ENCODE measurements at places on chromosomes 3 and 15.

DNA sequence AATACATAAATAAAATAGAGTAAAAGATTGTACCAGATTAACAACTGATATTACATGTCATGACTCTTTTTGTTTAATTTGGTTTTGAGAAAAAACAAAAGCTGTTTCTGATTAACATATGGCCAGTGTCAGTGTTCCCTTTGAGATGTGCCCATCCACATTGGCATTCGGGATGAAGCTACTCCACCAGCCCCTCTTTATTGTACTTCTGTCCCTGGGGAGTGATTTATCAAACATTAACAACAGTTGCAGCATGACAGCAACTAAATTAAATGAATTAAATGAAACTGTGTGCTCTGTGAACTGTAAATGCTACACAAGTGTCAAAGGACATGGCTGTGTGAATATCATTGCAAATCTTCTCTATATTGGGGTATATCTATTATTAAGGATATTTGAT is 25.9 kb upstream of the MTMR10 start:
- DNase-seq: no peak

DNA sequence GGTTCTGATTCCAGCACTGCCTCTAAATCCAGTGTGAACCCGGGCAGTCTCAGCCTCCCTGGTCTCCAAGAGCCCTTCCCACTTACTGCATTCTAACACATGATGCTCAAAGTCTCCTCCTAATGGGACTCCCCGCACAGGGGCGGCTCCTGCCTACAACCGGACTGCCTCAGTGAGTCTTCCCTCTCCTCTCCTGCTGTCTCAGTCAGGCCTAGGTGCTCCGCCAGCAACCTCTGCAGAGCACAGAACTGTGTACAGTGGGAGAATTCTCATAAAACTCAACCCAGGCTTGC is 28.9 kb downstream of the TBC1D2B start:
- DNase-seq: no peak

GRCh38 chr3:172274906-172275305 is 173.3 kb downstream of the GHSR start:
- no peak for DNase-seq

- DNase-seq: no peak
Measured at GRCh38 chr3:5202222-5202621, 14.7 kb downstream of the EDEM1 start.

GRCh38 chr15:89628806-89629715 is 26.2 kb downstream of the KIF7 start:
- DNase-seq: no peak

DNA sequence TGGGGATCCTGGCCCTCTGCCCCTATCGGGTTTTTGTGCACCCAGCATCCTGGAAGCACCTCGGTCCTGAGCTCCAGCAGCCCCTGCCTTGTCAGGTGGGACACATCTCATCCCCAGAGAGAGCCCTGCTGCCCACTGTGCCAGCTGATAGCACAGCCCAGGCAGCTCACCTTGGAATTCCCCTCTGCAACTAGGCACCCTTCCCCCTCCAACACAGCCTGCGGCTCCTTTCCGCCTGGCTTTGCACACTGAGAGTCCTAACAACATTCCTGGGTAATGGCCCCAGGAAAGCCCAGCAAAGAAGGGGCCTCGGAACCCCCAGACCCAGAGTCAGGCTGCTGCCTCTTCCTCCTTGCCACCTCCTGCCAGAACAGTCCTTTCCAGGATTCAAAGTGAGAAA is 5.9 kb downstream of the HCN4 start:
- DNase-seq: no peak

DNA sequence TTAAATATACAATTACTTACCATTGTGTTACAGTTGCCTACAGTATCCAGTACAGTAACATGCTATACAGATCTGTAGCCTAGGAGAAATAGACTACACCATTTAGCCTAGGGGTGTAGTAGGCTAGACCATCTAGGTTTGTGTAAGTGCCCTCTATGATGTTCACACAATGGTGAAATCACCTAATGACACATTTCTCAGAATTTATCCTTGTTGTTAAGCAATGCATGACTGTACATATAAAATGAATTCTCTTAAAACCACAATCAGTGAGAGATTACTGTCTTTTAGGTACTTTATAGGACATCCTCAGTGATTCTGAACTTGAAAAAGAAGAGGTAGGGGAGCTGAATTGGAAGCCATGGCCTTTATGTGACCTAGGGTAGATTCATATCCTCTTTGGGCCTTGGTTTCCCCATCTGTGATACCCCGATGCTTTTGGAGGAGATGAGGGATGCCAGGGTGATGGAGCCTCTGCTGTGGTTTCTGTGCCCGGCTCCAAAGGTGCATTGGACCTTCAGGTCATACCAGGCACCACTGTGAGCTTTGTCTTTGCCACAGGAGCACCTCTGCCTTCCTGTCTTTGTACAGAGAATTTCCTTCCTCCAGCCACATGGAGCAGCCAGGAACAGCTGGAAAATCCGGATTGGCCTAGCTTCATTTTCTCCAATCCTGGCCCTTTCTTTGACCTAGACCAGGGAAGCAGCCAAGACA is 51.9 kb upstream of the FLNB start:
- DNase-seq: no peak

DNA sequence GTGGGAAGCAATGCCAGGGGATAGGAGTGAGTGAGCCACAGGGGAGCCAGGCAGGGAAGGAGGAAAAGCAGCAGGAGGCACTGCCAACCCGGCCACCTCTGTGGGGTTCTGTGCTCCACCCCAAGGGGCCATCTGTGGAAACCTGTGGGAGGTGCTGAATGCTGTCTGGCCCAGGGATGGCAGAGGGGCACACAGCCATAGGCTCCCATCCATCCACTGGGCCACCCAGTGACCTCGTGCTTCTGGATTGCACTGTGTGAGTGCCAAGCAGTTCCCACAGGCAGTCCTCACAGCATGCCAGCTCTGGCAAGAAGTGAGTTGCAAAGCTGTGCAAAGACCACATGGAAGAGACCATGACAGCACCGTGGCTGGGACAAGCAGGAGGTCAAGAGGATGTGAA is 27.5 kb downstream of the DNAJB8 start:
- DNase-seq: no peak

DNA sequence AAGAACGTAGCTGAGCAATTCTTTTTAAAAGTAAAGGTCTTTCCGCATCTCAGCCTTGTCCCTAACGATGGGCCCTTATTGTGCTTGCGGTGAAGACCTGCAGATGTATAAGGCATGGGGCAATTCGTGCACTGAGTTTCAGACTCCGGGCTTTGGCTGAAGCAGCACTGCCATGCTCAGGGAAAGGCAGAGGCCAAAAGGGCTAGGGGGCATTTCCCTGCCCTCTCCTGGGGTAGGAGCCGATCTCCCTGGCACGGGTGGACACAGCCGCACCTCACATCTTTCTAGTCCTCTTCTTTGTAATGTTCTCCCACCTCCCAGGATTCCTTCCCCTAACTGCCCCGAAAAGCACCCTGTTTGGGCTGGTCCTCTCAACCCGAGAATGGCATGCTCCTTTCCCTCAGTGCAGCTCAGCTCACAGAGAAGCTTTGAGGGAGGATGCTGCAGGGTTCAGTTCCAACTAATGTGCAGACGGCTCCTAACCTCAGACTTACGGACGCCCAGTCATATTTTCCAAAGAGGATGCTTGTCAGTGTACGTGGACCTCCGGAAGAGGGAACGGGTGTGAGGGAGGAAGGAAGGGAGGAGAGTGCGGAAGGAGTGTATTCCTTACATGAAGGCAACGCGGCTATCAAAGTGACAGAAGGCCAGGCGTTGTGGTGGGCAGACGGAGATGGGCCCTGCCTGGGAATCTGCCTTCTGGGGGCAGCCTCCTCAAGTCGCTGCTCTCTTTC is 61.2 kb downstream of the SYNM start:
- DNase-seq: no peak

DNA sequence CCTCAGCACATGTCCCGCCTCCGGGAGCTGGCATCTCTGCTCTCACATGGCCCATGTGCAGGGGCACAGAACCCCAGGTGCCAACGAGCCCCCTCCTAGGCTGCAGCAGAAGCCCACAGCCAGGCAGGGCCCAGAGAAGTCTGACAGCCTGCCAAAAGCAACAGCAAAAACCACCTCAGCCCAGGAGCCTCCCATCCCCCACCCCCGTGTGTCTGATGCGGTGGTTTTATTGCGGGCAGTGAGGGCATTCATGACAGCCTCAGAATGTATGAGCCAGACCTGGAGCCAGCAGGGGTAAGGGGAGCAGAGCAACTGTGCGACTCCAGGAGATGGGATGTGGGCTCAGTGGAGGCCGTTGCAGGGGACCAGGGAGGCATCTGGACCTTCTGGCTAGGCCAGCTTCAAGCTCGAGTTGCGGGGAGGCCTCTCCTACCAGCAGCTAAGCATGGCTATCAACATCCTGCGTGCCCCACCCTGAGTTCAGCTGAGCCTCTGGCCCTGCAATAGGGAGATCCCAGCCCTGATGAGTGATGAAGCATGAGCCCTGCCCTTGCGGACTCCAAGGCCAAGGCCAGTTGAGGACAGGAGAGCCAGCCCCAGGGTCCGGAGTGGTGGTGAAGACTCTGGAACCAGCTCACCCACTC is 52.5 kb downstream of the CYP11A1 start:
- DNase-seq: no peak

DNA sequence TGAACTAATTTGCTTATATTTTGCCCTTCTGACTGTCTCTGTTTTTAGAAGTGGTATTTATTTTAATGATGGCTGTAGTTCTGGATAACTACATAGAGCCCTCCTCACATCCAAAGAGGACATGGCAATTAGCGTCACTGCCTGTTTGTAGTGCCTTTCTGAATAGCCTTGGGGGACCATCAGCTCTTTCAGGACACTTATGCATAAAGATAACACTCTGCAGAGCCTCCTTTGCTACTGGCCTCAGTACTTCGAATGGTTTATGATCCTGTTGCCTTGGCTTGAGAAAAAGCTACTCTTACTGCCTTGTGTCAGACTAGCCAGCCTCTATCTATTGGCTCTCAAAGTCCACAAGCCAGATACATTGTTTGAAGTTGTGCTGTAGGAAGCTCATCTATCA is 105.4 kb upstream of the SPRED1 start:
- DNase-seq: no peak

GRCh38 chr3:22746221-22746620 is 456.9 kb upstream of the UBE2E2 start:
- DNase-seq: no peak

DNA sequence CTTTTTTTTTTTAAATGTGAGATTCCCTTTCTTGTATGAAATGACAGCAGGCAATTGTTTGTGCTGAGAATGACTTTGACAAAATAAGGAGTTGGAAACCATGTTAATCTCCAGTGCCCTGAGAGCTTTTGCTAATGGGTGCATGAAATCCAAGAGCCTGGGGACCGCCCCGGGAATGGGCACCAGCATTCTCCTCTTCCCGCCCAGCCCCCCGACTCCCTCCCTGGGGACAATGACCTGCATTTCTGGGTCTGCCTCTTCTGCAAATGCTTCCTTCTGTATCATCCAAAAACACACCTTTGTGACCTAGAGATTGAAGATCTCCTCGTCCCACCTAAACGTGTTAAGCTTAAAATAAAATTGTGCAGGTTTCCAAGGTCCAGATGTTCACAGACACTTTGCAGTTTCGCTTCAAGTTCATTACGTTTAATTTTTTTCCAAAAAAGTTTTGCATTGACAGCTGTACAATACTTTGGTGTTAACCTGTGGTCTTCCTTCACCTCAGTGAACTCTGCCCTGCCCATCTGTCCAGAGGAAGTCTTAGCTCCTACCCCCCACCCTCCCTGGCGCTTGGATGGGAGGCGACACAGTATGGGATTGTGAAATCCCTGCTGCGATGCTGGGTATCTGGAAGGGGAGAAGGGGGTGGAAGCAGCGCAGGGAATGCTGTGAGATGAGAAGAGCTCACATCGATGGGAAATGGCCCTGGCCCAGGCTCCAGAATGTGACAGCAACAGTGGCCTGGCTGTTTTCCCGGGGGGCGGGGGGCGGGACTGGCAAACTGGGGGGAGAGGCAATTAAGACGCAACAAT is 50.1 kb downstream of the TLE3 start:
- DNase-seq: no peak

DNA sequence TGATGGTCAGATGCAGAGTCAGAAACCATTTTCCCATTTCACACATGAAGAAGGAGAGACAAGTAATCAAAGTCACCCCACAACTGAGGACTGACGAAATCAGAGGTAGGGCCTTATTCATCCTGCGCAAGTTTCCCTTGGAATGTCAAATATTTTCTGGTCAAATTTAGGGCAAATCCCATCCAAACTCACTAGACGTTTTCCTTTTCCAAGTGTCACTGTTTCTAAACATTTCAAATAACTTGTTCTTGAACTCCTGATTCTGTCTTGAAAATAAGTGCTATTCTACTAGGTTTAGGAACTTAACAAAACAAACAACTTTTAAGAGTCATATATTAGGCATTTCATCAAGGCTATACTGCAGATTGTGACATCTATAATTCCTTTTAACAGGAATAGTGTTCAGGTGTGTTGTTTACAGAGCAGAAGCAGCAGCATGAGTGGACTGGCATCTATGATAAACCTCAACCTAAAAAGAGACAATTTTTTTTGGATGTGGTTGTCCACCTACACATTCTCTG is 40.7 kb downstream of the SUMF1 start:
- no peak for DNase-seq

DNA sequence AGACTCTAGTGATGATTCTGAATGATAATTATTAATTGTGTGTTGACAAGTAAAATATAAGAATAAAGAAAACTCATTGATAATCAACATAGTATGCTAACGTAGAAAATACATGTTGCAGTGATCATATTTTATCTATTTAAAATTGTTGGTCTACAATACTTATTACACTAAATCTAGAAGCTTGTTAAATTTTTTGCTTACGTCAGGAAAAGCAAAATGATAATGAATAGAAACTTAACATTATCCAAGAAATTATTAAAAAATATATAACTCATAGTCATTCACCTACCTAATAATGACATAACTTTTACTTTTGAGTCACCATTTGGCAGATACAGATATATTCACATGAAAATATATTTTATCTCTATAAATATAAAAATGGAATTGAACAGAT is 984.1 kb downstream of the PLOD2 start:
- DNase-seq: no peak

DNA sequence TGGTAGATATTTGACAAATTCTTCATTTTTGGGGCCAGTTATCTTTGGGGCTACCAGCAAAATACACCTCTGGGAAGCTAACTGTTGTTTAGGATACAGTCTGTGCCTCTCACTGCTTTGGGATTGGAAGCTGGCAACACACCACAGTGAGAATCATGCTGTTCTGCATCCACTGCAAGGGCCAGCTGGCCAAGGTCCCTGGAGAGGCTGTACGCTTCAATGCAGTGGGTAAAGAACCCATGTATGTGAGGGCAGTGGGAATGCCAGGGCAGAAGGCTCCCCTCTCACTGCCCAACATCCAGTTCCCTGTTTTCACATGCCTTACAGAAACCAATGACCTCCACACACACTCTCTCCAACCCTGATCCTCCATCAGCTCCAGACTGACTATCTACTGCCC is 20.1 kb downstream of the ZDHHC3 start:
- DNase-seq: no peak

DNA sequence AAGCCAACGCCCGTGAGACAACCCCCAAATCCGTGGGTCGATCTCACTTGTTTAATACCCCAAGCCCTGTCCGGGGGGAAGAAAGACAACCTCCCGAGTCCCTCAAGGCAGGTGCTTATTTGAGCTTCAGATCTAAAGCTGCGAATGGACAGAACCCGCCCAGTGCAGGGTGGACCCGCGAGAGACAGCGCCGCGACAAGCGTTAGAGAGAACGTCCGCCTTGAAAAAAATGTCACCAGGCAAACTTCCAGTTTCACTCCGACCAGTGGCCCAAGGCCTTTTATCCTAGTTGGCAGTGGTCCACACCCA is 740 bp upstream of the OXSR1 start:
- DNase-seq: no peak

All from urinary bladder (tissue), 4 donors.